ENCODE measurements at places on chromosomes 2 and 18. TPM values are rescaled to one million over a fixed set of nuclear protein-coding genes. Genes with fewer than 3 reads are reported as not detected.

DOCK10 gene
- total RNA-seq = 66.2 TPM

NEB gene
- 0.41 TPM for total RNA-seq

HAAO gene
- total RNA-seq = 0.90 TPM

CAVIN2 gene
- total RNA-seq = 24.1 TPM

CRIM1 gene
- 108 TPM for total RNA-seq

CDH2 gene
- total RNA-seq = 64.1 TPM

TEX44 gene
- total RNA-seq = not detected

DIPK1C gene
- not detected for total RNA-seq

PSMA8 gene
- total RNA-seq = not detected

UGT1A10 gene
- 0.41 TPM for total RNA-seq

CPO gene
- total RNA-seq = not detected

SLC38A11 gene
- not detected for total RNA-seq

MCFD2 gene
- 73.8 TPM for total RNA-seq

MOGAT1 gene
- not detected for total RNA-seq

FOXI3 gene
- not detected for total RNA-seq

TNFAIP6 gene
- 51.9 TPM for total RNA-seq

FIGN gene
- total RNA-seq = 4.1 TPM

BIN1 gene
- total RNA-seq = 45.8 TPM

IL36B gene
- not detected for total RNA-seq

POTEC gene
- total RNA-seq = not detected

HDAC4 gene
- total RNA-seq = 28.3 TPM

LYPD6 gene
- total RNA-seq = not detected

MAL gene
- not detected for total RNA-seq

MARCO gene
- not detected for total RNA-seq

UGT1A1 gene
- total RNA-seq = not detected

TANK gene
- total RNA-seq = 57.8 TPM

DPP10 gene
- total RNA-seq = not detected

GLB1L gene
- 10.5 TPM for total RNA-seq

PRKAG3 gene
- 0.41 TPM for total RNA-seq

NFU1 gene
- total RNA-seq = 171 TPM

MC5R gene
- total RNA-seq = not detected

SLC4A3 gene
- total RNA-seq = 14.7 TPM

RFX8 gene
- 24.1 TPM for total RNA-seq
